Renal cortex interstitium (tissue), 15 donors: ENCODE measurements at places on chromosomes 3 and 15. TPM values are rescaled to one million over a fixed set of nuclear protein-coding genes. Genes with fewer than 3 reads are reported as not detected.

Gene EPM2AIP1
- polyA plus RNA-seq, result 58.0 TPM

Gene BMF
- polyA plus RNA-seq, result 34.9 TPM

Gene KBTBD13
- 0.05 TPM for polyA plus RNA-seq

Gene CYP8B1
- 1.3 TPM for polyA plus RNA-seq

Gene FEZF2
- not detected for polyA plus RNA-seq

- no peak for DNase-seq
These were observed 47.8 kb downstream of the FNDC3B start for GRCh38 chr3:172087198-172087597.

GRCh38 chr3:74561881-74562280, 52.6 kb downstream of the CNTN3 start:
- no peak for DNase-seq

GRCh38 chr15:38871638-38872037, 307.0 kb upstream of the RASGRP1 start:
- no peak for DNase-seq

- no peak for DNase-seq
These were observed 10.3 kb downstream of the MASP1 start for GRCh38 chr3:187281191-187281714.

GRCh38 chr15:59419170-59419569, 18.8 kb upstream of the FAM81A start:
- DNase-seq, result no peak

DNA sequence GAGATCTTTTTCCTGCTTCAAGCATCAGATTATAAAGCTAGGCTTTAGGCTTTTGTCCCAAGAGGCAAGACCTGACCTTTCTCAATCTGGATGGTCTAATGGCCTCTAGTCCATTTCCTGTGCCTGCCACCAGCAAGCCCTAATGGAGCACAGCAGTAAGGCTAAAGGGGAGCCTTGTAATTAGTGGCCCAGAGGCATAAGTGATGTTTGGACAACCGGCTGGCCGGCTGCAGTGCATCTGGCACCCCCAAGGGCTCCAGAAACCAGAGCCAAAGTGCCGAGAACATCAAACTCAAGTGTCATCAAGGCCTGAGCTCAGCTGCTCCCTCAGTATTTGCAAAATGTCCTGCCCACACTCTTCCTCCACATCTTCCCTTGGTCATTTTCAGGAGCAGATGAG, 31.9 kb upstream of the RTP4 start:
- DNase-seq, result no peak

DNA sequence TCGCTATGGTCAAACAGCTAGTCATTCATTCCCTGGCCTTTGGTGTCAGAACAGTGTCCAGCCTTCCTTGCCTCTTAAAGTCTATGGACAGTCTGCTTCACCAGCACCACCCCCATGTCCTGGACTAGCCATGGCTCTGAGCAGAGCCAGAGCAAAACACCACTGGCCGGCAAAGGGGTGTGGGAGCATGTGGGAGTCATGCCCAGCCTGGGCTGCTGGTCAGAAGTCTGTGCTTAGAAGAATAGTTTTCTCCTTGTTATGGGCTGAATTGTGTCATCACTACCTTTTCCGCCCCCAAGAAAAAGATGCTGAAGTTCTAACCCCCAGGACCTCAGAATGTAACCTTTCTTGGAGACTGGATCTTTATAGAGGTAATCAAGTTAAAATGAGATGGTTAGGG, 132.9 kb upstream of the LPP start:
- no peak for DNase-seq

DNA sequence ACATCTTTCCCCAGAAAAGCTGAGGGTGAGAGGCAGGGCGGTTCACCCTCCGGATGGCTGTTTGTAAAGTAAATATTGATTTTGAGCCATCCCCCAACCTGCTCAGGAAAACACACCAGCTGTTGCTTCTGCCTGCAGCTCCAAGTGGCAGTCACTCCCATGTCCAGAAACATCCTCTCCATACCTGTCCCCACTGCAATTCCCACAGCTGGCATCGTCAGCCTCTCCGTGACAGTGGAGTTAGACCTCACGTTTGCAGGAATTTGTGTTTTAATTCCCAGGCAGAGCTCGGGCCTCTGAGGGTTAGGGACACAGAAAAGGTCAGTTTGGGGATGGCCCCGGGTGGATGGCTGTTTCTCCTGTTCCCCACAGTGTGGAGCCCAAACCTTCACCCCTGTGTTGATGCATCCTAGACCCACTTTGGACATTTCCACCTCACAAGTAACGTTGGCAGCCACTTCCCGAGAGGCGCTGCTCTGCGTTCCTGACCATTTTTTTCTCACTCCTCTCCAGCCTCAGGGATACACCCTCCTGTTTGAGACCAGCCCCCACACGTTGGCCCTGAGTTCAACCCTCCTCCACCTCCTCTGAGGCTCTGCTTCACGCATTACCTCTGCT, 11.8 kb upstream of the FAM174B start:
- DNase-seq, result no peak

- no peak for DNase-seq
These were observed 145.4 kb downstream of the GAP43 start for GRCh38 chr3:115768661-115769060.

- no peak for DNase-seq
These were observed 278.3 kb downstream of the LRTM1 start for GRCh38 chr3:54649551-54649950.

GRCh38 chr3:153169793-153170383, 7.9 kb downstream of the RAP2B start:
- no peak for DNase-seq

GRCh38 chr15:62845241-62846126, 197.1 kb upstream of the TPM1 start:
- DNase-seq, result no peak

GRCh38 chr3:87298111-87298718, 21.8 kb upstream of the POU1F1 start:
- no peak for DNase-seq

DNA sequence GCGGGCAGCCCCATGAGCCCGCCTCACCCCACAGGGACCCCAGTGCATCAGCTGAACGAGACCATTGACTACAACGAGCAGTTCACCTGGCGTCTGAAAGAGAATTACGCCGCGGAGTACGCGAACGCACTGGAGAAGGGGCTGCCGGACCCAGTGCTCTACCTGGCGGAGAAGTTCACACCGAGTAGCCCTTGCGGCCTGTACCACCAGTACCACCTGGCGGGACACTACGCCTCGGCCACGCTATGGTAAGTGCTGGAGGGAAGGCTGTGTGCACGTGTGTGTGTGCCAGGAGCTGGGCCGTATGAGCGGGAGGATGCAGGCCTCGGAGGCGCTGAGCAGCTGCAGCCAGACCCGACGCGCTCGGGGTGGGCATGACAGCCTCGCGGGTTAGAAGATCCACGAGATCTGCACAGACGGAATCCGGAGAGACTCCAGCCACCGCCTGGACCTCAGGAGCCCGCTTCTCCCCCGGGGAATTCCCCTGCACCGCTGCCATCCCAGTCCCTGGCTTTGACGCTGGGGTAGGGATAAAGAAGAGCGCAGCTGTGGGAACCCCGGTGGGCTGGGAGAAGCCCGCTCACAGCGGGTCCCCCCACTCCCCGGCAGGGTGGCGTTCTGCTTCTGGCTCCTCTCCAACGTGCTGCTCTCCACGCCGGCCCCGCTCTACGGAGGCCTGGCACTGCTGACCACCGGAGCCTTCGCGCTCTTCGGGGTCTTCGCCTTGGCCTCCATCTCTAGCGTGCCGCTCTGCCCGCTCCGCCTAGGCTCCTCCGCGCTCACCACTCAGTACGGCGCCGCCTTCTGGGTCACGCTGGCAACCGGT, 2.6 kb downstream of the DUOXA2 start:
- DNase-seq, result no peak

DNA sequence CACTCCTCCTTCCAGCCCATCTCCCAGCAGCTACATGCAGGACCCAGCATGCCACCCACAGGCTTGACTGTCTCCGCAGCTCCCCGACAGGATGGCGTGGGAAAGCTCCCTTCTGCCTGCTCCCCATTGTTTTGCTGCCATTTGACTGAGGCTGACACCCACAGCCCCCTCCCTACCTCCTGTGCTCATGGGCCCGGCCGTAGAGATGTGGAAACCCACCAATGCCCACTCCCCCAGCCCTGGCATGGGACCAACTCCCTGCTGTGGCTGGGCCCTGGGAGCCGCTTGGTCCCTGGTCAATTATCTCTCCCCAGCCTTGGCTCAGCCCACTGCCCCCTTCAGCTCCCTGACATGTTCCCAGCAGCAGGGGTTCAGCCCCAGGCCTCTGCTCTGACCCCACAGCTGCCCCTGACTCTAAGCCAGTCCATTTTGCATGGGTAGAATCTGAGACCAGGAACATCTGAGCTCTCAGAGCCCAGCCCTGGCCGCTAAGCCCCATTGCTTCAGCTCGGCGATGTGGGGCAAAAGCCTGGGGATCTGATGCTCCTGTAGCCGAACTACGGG, 8.2 kb downstream of the C3orf22 start:
- no peak for DNase-seq
